ENCODE measurements at places on chromosomes 2 and 18.

DNA sequence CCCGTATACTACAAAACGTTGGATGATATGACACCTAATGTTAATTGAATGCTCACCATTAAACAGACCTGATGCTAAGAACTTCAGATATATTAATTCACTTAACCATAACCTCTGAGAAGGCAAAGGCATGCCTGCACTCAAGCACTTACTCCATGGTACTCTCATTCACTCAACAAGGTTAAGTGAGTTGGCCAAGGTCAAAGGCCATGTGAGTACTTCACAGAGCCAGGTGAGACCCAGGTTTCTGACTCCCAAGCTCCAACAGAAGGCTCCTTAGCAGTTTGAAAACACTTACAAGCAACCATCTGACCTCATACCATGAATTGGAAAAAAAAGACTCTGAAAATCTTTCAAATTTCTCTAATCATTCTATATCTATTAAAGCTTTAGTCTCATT is 198.8 kb downstream of the L3MBTL4 start:
- DNase-seq, result no peak

DNA sequence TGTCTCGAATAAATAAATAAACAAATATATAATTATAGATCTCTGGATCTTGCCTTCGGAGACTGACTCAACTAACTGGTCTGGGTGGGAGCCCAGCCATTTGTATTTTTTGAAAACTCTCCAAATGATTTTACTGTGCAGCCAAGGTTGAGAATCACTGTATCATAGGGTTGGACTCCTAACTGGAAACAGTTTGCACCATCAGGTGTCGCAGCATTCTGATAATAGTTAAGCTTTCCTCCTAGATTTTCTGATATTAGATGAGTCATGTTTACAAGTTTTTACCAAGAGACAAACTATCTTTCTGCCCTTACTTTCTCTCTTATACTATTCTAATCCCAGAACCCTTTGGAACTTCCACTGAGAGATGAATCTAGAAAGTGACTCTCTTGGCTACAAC is 16.8 kb downstream of the IL37 start:
- DNase-seq, result no peak

DNA sequence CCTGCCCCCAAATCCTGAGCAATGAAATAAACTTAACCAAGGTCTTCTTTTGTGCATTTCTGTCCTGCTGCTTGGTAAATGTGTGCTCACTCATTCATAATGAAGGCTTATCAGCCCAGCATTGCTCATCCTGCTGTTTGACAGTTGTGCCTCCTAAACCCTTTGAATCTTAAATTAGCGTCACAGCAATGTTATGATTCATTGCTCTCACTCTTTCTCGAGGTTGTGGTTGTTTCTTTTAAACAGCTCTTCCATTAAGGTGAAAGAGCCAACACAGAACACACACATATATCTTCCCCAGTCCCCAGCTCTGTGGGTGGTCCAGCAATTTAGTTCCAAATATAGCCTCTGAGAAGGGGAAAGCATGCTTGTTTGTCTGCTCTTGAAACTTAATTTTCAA is 84.0 kb downstream of the EVA1A start:
- no peak for DNase-seq

DNA sequence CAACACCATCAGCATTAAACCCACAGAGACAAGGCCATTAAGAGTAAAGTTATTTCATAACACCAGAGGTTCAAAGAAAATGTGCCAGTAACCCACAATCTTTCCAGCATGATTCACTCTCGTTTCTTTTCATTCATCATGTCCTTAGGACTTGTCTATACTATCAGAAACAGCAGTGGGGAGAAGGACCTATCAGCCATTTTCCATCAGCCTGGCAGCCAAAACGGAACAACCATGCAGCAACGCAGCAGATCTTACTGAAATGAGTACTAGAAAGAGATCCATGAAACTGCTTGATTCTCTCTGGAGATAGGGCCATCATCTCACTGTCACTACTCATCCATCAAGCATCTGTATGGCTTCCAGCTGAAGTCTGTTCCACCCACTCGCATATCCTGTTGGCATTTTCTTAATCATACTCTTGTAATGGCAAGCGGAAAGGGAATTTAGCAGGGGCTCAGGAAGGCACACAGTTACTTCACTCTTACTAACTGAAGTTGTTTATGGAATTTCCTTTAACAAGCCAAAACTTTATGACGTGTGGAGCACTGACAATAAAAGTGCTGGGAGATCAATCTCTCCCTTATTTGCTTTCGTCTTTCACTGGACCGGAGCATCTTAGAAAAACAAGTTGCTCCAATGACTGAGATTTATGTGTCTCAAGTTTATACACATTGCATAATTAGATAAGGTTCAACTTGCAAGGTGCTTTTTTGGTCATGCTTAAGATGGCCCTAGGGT is 69.7 kb downstream of the EPHA4 start:
- DNase-seq, result no peak

DNA sequence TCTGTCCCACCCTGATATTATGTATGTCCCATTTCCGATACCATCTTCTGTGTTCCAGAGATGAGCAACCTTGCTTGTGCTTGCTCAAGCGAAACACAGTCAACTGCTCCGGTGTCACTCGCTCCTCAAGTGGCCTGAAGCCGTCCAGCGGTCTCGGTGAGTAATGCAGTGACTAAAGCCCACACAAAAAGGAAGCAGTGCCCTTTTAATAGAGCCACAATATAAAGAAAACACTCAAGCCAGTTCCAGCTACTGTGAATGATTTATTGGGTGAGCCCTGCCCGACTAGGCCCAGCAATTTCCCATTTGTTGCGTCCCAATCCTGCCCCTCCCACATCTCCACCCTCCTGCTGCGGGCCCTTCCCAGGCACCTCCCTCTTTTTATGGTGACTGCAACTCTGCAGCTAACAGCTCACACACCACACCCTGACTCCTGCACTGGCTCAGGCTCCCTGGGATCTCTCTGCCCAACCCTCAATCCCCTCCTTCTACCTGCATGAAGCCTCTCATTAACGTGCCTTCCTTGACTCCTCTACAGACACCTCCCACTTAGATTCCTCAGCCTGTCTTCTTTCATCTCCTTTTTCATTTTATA is 44.2 kb upstream of the DSC1 start:
- DNase-seq, result peak; percentile 43

DNA sequence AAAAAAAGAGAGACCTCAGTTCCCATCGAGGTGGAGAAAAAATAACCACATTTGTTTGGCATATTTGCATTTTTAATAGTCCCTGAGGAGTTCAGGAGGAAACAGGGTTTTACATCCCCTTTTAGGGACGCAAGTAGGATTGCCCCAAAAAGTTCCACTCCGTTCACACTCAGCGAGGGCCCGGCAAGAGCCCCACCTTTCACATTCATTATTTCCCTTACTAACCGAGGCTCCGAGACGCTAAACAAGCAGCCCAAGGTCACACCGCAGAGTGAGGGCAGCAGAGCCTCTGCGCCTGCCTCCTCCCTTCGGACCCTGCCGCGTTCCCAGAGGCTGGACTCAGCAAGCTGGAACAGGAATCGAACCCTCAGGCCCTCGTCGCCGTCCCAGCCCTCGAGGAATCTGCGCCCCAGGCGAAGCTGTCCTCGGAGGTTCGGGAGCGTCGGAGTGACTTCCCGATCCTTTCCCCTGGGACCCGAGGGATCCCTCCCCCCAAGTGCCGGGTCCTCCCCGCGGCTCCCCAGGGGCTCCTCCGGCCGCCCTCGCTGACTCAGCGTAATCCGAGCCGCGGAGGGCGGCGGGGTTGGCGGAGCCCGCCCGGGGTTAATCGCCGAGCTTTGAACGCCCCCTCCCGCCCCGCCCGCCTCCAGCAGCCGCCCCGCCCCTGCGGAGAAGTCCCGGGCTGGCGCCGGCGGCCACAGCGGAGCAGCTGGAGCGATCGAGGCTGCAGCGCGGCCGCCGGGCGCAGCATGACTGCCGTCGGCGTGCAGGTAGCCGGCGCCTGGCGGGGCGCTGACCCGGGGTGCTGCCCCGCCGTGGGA is at the start of gene TMEM37:
TSS of gene TMEM37 (plus strand) at position 700 of the 821 bp plus-strand sequence. CDS start at position 750, 50 bp downstream.
- no peak for DNase-seq

GRCh38 chr2:71720283-71720560 is 266.9 kb downstream of the DYSF start:
- no peak for DNase-seq

GRCh38 chr2:235908826-235909225 is 259.4 kb downstream of the GBX2 start:
- peak; percentile 47 for DNase-seq
